Stimulated activated CD8-positive, alpha-beta memory T cell treated with anti-CD3 and anti-CD28 coated beads, Interleukin-7, amount 100 ng/mL, for 1 hour (primary cell): ENCODE measurements at places on chromosomes 11 and 22.

DNA sequence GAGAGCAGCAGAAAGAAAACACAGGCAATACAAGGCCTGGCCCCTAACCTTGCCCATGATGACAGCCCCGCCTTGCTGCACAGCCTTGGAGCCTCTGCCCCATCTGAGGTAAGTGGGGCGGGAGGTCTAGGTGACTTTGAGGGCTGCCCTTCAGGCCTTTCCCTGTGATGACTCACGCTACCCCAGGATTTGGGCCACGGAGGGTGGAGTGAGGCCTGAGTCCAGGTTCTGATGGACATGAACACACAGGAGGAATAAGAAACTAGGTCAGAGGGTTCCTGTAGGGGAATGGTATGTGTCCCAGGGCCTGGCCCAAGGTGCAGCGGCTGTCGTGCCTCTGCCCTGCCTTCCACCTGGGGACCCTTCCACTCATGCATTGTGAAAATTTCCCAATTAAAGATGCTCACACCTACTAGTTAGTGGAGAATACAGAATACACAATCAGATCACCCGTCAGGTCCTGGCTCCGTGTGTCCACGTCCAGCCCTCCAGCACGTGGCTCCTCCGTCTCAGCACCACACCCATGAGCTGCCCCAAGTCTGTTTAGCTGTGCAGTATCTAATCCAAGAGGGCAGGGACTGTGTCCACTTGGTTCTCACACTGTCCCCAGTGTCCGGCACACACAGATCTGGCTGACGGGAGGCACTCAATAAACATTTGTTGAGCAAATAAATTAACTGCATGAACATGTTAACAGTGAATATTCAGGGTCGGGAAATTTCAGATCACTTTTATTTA lies 111.0 kb downstream of the CHST1 start:
- DNase-seq, result no peak

DNA sequence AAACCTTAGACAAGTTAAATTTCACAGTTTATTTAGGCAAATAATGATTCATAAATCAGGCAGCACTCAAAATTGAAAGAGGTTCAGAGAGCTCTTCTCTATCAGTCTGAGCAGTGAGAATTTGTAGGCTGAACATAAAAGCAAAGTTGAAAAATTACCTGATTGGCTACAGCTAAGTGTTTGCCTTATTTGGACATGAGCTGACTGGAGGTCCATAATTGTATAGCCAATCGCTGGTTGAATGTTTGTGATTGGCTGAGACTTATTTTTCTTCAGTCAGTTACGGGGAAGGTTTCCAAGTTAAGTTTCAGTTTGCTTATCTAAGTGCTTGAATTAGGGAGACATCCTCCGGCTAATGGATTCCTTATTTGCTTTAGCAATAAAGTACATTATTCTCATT lies 527.5 kb downstream of the CNTN5 start:
- DNase-seq, result no peak

GRCh38 chr11:72652873-72653630 lies 21.2 kb downstream of the PDE2A start:
- no peak for DNase-seq

DNA sequence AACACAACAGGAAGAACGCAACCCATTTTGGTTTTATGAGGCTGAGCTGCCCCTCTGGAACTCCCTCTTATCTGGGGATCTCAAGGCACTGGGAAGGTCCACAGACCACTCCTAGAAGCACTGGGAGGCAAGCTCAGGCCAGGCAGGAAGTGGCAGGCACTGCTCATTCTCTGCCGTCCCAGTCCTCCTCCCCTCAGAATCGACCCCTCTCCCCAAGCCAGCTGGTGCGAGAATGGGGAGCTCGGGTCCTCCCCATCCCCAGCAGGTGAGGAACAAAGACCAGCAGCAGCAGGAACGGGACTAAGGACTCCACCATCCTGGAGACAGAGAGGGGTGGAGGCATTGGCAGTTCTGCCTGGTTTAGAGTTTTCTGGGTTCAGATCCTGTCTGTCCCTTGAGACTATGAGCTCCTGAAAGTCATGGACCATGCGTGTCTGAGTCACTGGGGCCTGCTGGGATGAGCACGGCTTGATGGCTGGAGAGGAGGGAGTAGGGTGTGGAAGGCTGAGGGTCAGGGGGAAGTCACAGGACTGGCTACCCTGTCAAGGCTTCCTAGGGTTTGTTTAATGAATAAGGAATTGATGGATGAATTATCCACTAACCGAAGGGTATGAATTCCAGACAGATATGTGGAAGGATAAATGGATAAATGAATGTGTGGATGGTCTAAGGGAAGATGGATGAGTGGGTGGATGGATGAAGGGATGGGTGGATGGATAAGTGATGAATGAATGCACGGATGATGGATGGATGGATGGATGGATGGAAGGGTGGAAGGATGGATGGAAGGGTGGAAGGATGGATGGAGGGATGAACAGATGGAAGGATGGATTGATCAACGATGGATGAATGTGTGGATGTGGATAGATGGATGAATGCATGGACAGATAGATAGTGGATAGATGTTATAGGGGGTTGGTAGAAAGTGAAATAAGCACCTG lies 6.4 kb downstream of the MYEOV start:
- DNase-seq, result no peak

DNA sequence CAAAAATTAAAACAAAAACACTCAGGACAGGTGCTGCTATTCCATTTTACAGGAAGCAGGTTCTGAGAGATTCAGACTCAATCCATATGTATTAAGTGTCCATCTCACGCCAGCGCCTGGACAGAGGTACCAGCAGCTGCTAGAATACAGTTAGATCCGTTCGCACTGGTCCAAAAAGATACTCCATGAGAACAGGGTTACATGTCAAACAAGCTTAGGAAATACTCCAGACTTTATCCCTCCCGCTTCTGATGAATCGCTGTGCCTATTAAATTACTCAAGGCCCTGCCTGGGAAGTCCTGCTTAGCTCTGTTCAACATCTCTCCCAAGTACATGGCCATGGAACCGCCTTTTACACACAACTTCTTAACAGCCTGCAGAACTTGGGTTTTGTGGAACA lies 50.2 kb upstream of the SLC35C1 start:
- DNase-seq, result no peak

DNA sequence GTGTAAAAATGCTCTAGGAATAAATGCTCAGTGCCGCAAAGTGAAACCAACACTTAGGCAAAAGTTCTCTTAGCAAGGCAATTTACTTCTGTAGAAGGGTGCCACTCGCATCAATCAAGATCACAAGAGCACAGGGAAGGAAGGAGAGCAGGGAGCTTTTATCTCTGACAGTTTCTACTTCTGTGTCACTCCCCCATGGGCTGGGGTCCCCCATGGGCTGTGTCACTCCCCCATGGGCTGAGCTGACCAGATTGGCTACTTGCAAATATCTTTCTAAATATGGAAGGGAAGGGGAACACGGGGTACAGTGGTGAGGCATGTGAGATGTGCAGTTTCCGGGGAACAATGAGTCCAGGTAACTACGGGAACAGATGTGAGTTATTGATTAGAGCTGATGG lies 397 bp downstream of the OR52N2 start:
- DNase-seq, result no peak

DNA sequence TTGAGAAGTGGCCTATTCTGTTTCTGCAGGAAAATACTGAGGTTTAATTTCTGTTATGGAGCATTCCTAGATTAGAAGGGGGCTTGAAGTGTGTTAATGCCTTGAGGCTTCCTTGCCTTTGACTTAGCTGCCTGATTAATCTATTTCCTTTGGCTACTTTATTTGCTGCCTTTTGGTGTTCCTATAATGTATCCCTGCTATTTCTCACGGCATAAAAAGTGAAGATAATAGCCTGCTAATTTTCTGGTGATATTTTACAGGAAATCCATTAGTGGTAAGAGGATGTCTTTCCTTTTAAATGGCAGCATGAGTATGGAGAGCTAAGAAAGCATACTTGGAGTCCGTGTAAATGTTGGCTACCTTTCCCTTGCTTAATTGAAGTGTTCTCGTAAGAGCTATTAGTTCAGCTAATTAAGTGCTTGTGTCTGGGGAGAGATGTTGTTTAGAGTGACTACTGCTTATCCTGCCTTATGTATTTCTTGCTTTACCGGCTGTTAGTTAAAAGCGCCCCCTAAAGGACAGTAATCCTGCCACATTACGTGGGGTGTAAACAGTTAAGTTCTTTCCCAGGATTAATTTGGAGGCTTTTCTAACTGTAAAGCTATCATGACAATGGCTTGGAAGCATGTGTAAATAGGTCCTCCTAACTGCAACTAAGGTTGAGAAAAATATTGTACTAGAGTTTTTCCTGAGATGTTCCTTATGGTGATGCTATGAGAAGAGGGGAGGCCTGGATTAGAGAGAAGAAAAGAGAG lies 45.6 kb downstream of the ZNF280B start:
- DNase-seq, result no peak

- DNase-seq, result no peak
These were observed 19.4 kb downstream of the MED15 start for GRCh38 chr22:20526628-20527355.

DNA sequence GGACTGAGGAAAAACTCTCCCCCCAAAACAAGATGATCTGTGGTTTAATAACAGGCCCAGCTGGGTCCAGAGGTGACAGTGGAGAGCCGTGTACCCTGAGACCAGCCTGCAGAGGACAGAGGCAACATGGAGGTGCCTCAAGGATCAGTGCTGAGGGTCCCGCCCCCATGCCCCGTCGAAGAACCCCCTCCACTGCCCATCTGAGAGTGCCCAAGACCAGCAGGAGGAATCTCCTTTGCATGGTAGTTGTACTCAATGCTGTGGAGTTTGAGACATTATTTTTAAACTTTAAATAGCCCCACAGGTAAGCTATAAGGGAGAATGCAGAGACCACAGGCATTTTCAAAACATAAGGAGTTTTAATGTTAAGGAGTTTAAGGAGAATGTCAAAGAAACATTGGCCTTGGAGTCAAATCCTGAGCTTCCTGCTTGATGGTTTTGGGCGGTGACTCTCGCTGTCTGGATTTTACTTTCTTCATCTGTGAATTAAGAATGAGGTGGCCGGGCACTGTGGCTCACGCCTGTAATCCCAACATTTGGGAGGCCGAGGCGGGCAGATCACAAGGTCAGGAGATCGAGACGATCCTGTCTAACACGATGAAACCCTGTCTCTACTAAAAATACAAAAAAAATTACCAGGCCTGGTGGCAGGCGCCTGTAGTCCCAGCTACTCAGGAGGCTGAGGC lies 6.8 kb downstream of the APOL1 start:
- no peak for DNase-seq

GRCh38 chr22:50076646-50077535 lies 8.3 kb downstream of the MLC1 start:
- DNase-seq, result no peak

- no peak for DNase-seq
These were observed 34.7 kb downstream of the SNX19 start for GRCh38 chr11:130881475-130882137.

- no peak for DNase-seq
These were observed 9.2 kb downstream of the HRAS start for GRCh38 chr11:526192-526591.

GRCh38 chr11:127233998-127234397 lies 233.4 kb upstream of the KIRREL3 start:
- no peak for DNase-seq

- DNase-seq, result no peak
These were observed 46.6 kb downstream of the TCP11L1 start for GRCh38 chr11:33086017-33086416.
